ENCODE measurements at places on chromosomes 12 and 14.

- DNase-seq: no peak
Observed at GRCh38 chr12:108644811-108645120, 11.1 kb upstream of the SELPLG start.

DNA sequence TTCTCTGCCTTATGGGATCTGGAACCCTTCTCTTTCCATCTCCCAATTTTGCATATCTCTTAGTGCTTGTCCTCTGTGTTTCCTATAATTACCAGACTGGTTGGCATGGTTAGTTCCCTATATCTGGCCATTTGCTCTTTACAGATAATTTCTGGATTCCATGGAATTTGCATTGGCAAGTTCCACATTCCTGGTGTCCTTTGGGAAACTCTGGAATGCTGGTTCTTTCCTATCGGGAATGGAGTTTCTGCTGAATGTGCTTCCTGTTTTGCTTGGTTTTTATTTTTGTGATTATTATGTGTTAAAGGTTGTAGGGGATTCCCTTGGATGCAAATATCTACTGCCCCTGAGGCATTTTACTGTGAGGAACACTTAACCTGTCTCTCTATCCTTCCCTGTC lies 193.0 kb upstream of the BTG1 start:
- no peak for DNase-seq

GRCh38 chr12:92729773-92730305 lies 27.1 kb downstream of the PLEKHG7 start:
- DNase-seq: no peak

GRCh38 chr14:97625477-97625876 lies 828.3 kb downstream of the VRK1 start:
- DNase-seq: no peak

DNA sequence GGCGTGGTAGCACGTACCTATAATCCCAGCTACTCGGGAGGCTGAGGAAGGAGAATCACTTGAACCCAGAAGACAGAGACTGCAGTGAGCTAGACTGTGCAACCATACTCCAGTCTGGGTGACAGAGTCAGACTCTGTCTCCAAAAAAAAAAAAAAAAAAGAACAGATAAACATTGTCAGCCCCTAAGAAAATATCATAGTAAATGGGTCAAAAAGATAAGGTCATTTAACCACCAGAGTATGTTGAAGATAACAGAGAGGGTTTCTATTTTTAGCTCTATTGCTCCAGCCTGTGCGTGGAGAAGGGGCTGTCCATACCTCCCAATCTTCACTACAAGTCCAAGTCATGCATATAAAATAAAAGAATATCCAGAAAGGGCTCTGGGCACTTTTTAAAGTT lies 15.4 kb downstream of the LGMN start:
- DNase-seq: no peak

DNA sequence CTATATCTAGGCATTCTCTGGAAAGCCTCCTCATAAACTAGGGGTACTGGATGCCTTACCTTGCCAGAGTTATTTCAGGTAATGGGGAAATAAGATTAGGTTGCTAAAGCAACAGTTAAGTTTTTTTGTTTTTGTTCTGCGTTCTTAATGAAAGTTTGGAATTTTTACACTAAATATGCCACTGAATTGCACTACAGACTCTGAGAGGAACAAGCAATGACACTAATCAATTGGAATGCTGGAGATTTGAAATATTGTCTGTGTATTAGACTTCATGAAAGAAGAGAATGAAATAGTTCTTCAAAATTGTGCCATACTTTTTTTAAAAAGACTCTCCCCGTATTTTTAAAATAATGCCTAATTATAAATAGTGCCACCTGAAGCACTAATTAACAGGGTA lies 287.8 kb downstream of the NAV3 start:
- DNase-seq: no peak

DNA sequence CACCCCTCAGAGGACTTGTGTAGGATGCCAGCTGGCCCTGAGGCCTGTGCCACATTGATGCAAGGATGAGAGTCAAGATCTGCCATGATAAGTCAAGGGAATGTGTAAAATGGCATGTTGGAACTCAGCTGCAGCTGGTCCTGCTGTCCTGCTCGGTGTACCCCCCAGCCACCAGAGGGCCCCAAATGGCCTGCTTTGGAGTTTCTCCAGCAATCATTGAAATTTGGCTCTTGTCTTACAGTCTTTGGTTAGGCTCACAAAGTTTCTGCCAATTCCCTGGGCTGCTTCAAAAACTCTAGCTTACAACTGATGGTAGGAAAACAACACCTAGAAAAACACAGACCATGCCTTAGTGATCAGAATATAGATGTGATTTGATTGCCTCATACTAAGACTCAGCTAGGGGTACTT lies 76.8 kb downstream of the HSD17B6 start:
- peak; percentile 19 for DNase-seq

DNA sequence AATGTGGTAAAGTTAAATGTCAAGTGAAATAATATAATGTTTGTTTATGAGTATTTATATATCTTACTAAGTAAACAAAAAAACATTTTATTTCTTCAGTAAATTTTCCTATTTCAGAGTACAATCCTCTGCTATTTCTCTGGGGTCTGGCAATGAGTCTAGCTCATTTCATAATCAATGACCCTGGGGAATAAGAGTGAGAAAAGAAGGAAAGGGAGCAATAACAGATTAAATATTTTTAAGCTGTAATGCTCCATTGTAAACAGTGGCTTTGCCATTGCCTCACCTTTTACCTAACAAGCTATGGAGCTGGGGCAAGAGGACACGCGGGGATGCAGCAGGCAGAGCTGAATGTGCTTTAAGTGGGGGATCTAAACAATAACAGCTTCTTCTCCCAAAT lies 1071.9 kb downstream of the FLRT2 start:
- no peak for DNase-seq

- DNase-seq: no peak
Observed at GRCh38 chr12:6154730-6155459, 30.4 kb upstream of the VWF start.

GRCh38 chr14:36454599-36455240 lies 65.3 kb downstream of the NKX2-1 start:
- DNase-seq: no peak

DNA sequence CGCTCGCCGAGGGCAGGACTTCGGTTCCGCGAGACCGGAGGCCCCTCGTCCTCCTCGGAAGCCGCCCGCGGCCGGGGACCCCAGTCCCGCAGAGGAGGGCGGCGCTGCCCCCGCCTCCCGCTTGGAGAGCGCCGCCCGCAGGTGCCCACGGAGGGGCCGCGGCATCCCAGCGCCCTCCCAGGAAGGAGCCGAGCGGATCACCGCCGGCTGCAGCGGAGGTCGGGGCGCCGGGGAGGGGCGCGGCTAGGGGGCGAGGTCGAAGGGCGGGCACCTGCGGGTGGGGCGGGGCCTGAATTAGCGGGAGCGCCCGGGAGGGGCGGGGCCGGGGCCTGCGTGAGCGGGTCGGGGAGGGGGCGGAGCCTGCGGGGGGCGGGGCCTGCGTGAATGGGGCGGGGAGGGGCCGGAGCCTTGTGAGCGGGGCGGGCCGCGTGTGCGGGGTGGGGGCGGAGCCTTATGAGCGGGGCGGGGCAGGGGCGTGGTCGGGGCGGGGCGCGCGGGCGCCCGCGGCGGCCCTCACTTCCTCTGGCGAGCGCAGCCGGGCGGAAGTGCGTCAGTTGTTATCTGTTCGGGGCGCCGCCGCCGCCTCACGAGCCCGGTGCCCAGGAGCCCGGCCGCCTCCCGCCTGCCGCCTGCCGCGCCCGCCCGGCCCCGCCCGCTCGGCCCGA lies at the start of gene FBRSL1:
Gene FBRSL1, plus strand, starts transcription at position 550 of the 665 bp plus-strand sequence.
- peak; percentile 91 for DNase-seq

DNA sequence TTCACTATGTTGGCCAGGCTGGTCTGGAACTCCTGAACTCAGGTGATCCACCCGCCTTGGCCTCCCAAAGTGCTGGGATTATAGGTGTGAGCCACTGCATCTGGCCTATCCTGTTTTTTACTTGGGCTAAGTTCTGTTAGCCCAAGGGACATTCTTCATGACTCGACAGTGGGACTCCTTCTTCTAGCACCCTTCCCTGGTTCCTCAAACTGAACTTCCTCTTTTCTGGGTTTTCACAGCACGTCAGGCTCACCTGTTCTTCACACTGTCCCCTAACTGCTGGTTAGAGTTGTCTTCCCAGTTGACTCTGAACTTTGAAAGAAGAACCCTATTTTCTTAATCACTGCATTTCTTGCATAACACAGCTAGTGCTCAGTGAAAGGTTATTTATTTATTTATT lies 22.5 kb downstream of the CABP1 start:
- peak; percentile 29 for DNase-seq

GRCh38 chr14:78863143-78863542 lies 693.0 kb downstream of the NRXN3 start:
- no peak for DNase-seq

DNA sequence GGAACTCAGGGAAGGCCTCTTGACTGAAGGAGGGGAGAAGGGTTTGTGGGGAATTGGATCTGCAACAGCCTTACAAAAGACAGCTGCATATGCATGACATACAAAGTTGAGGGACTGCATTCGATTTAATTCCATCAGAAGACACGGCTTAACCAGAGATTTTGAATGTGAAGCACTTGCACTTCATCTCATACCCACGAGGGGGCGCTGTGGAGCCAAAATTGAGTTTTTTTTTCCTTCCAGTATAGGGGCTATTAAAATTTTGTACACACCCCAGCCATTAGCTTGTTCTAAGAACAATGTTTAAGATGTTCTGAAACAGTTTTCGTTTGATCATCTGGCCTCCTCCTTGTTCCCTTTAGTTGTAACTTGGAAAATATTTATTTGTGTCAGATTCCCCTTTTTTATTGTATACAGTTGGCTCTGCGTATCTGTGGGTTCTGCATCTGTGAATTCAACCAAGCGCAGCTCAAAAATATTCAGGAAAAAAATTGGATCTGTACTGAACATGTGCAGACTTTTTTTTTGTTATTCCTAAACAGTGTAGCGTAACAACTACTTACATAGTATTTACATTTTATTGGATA lies 1.6 kb downstream of the SUDS3 start:
- peak; percentile 83 for DNase-seq

DNA sequence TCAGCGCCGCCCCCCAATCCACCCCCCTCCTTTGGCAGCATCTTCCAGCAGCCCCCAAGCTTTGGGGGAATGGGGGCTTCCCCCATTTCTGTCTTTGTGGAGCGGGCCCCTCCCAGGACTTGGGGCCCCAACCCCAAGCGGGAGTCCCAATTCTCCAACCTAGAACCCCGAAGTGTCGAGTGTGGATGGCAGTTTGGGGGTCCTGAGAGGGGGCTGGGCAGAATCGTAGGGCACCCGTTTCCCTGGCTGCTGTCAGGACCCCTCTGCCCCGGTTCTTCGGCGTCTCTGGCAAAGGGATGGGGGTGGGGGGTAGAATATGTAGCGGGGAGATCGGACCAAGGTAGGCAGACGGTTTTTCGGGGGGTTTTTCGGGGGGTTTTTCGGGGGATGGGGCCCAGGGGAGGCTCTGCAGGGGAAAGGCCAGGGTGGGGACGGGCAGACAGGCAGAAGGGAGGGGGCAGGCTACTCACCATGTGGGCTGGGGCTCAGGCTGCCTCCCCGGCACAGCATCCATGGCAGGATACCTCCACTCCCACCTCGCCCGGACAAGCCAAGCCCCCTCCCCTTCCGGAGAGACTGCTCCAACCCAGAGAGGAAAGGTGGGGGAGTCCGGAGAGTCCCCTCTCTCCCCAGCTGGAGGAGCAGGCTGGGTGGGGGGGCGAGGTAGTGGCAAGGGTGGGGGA lies 739 bp downstream of the JPH4 start:
- no peak for DNase-seq

DNA sequence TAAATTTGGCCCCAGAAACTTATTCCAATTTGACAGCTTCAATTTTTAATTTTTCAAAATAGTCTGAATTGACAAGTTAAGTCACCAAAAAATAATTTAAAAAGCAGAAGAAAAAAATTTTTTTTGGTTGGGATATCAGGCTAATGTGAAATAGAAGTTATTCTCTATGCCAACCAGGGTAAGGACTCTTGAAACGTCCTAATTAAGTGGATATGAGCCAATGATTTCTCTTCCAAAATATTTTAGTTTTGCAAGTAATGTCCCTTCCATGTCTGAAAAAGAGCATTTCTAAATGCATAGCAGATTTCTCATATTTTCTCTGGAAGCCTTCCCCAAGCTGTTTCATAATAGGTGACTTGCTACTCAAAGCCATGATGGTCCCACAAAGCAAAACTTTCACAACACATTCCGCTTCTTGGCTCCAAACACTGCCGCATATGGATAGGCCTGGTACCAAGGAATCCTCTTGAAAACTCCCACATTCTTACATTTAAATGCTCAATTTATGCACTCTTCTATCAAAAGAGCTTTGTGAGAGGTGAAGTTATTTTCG lies 65.1 kb downstream of the SIX6 start:
- DNase-seq: no peak

- no peak for DNase-seq
Observed at GRCh38 chr12:6201213-6201608, 1.0 kb downstream of the CD9 start.
